ENCODE measurements at places on chromosomes 13 and 19.

DNA sequence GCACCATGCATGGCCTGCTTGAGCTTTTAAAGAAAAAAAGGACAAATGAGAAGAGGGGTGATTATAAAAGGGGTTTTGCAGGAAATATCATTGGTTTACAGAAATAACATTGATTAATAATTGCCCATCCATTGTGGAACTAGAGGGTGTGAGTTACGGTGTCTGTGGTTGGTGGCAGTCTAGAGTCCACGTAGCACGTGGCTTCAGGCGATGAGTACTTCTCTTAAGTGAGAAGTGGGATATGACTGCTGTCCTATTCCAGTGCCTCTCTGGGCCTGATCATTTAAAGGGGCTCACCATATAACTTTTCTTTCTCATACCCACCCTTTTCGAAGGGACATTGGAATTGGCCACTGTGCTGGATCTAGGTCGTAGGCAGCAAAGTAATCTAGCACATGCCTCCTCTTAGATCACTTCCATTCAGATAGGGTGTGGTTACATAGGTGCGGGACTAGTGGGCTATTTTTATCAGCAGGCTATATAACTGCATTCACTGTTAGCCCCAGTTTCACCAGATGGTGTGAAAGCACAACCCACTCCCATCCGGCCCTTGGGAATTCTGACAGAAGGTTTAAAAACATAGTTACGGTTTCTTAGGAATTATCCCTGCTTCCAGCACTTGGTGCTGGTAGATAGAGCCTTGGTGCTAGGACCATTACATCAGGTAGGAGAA lies 19.9 kb downstream of the PPP5C start:
- DNase-seq = no peak

DNA sequence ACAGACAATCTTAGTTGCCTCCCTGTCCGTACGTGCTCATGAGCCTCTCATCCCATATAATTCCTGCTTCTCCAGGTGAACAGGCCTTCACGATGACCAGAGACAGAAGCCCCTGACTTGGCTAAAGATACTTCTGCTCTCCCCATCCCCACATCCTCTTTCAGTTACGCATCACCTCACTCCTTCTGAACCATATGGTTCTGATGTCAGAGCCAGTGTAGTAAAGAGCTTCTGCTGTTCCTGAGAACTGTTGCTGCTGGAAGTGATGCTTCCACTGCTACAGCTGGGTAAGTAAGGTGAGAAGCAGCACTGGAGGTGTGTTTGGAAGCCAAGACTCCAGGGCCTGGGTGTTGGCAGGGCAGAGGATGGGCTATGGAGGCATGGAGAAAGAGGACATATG lies 12.9 kb downstream of the SIGLECL1 start:
- DNase-seq = no peak

GRCh38 chr19:56687031-56687430 lies 15.5 kb upstream of the ZNF835 start:
- DNase-seq = no peak

DNA sequence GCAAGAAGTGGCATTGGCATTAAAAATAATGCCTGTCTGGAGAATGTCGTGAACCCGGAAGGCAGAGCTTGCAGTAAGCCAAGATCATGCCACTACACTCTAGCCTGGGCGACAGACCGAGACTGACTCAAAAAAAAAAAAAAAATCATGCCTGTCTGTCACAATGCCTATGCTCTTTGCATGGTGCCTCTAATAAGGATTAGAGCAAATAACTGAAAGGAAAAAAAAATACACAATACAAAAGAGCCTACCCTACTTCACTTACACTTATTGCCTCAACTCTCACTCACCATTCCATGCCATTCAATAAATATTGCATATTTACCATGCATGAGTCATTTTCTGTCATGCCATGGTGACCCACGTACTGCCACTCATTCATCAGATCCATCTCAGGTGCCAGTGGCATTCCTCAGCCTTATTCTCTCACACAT lies 49.1 kb downstream of the TBC1D4 start:
- no peak for DNase-seq

DNA sequence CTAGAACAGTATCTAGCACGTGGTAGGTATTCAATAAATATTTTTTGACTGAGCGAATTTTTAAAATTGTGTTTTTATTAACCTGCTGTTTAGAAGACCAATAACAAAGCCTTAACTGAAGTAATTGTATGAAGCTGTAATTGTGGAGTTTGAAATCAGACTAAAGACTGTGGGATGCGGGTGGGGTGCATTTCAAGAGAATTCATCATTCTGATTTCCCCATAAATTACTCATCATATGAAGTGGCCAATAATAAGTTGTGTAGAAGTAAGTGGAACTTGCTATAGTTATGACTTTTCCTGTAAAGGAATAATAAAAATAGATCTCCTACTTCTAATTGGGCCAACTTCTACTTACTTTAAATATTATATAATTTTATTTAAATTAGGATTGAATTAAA lies 449.3 kb downstream of the PCDH9 start:
- DNase-seq = no peak

GRCh38 chr19:39765091-39766076 lies 13.3 kb upstream of the LEUTX start:
- peak; percentile 8 for DNase-seq

GRCh38 chr19:17105556-17105955 lies 30.0 kb downstream of the MYO9B start:
- no peak for DNase-seq

GRCh38 chr19:28039677-28040381 lies 1173.1 kb downstream of the UQCRFS1 start:
- no peak for DNase-seq

GRCh38 chr13:111902726-111903125 lies 164.2 kb upstream of the SOX1 start:
- DNase-seq = no peak

DNA sequence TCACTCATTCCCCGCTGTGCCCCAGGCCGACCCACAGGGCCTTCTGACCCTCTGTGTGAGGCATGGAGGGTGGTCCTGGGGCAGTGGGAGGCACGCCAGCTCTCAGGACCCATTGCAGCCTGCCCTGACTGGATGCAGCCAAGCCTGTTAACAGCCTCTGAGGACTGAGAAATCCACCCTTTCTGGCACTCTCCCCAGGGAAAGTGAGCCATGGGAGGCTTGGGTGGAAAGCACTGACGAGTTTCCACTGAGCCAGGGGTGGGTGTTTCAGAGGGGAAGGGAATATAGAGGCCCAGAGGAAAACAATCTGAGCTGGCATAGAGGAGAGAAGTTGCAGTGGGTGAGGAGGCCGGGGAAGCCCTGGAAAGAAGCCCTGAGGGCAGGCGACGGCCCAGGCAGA lies 30.6 kb upstream of the SLC7A10 start:
- DNase-seq = no peak

- DNase-seq = no peak
Observed at GRCh38 chr19:48123907-48124651, 13.5 kb upstream of the PLA2G4C start.

GRCh38 chr19:32368787-32369186 lies 23.4 kb downstream of the ZNF507 start:
- no peak for DNase-seq

- DNase-seq = no peak
Observed at GRCh38 chr13:39144941-39145533, 106.8 kb downstream of the NHLRC3 start.

DNA sequence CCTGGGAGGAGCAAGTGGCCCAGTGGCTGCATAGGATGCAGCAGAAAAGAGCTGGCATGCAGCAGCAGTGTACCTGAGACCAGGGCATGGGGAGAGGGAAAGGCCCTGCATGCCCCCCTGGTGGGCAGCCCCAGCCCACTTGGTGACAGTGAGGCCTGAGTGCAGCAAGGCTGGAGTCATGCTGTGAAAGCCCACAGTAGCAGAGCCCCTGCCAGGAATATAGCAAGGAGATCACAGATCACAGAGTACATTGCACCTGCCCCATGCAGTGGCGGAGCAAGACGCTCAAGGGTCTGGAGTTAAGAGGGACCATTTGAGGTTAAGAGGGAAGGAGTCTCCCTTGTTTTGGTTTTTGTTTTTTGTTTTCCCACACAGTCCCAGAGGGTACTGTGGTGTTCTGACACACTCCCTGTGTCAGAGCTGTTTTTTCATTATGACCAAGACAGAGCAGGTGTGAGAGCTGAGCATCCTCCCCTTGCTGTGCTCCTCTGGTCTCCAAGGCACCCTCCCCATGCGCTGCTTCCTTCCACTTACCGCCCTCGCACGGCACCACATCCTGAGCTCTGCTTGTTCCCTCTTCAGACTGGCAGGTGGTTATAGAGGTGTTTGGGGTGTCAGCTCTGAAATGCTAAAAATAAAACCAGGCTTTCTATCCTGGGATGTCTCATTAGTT lies 85.0 kb upstream of the UBL3 start:
- peak; percentile 83 for DNase-seq

- no peak for DNase-seq
Observed at GRCh38 chr13:53104136-53104535, 75.5 kb downstream of the OLFM4 start.

GRCh38 chr19:44608391-44608821 lies 5.0 kb upstream of the IGSF23 start:
- DNase-seq = no peak

- DNase-seq = no peak
Observed at GRCh38 chr19:7450243-7451223, 38.3 kb downstream of the PEX11G start.

DNA sequence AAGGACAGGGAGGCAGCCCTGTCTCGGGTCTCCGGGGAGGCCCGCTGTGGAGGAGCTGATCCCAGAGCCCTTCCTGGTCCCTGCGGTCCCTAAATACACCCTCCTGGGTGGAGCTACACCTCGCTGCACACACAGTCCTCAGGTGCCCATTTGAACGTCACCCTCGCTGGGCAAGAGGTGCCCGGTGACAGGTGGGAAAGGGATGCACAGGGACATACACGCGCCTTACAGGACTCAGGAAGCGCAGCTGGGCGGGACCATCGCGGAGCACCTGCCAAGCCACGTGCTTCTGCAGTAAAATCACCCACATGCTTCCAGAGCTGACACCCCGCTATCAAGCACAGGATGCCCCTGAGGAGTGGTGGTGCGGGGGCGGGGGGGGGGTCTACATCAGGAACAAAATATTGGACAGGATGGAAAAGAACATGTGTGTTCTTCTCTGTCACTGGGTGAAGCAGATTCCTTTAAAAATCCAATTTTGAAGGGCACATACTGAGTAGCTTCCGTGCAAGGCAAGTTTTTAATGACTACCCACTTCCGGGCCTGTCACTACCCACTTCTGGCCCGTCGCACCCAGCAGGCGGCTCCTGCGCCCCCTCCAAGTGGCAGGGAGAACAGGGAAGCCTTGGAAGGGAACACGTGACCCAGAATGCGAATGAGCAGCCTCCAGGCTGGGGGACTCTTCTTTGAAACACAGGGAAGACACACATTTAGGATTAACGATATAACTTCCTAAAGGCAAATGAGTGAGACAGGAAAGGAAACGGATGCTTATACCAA lies 78.9 kb downstream of the COL4A1 start:
- no peak for DNase-seq

DNA sequence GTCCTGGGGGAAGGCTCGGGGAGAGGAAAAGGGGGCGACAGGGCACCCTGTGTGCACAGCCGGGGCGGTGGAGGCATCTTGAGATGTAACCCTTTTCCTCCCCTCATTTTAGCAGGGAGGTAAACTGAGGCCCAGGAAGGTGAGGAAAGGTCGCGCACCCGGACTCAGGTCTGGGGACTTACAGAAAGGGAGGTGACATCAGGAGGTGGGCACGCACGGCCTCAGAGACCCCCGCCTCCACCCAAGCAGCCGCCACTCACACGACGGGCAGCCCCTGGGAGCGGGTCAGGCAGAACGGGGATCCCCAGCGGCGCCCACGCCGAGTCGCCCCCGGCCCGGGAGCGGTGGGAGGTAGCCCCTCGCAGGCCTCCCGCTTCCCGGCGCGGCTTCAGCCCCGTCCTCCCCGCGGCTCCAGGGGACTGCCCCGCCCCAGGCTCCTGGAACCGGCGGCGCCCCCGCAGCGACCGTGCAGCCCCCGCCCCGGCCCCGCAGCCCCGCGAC lies 477 bp downstream of the PIP5K1C start:
- DNase-seq = no peak

GRCh38 chr13:67366533-67366932 lies 136.4 kb upstream of the PCDH9 start:
- no peak for DNase-seq

GRCh38 chr13:77184455-77184854 lies 142.4 kb downstream of the MYCBP2 start:
- no peak for DNase-seq

GRCh38 chr13:27833206-27833605 lies 40.9 kb downstream of the GSX1 start:
- DNase-seq = no peak

GRCh38 chr13:46149272-46150133 lies 32.5 kb downstream of the LCP1 start:
- no peak for DNase-seq

- DNase-seq = peak; percentile 65
Observed at GRCh38 chr13:112968380-112968909, 569 bp upstream of the MCF2L start.

- no peak for DNase-seq
Observed at GRCh38 chr13:112975401-112975939, 6.5 kb downstream of the MCF2L start.

Data from T-cell (primary cell).